DMS153 (cell line): ENCODE measurements at places on chromosomes 1 and 21.

GRCh38 chr1:4095433-4095971, 195.4 kb upstream of the C1orf174 start:
- DNase-seq: no peak

DNA sequence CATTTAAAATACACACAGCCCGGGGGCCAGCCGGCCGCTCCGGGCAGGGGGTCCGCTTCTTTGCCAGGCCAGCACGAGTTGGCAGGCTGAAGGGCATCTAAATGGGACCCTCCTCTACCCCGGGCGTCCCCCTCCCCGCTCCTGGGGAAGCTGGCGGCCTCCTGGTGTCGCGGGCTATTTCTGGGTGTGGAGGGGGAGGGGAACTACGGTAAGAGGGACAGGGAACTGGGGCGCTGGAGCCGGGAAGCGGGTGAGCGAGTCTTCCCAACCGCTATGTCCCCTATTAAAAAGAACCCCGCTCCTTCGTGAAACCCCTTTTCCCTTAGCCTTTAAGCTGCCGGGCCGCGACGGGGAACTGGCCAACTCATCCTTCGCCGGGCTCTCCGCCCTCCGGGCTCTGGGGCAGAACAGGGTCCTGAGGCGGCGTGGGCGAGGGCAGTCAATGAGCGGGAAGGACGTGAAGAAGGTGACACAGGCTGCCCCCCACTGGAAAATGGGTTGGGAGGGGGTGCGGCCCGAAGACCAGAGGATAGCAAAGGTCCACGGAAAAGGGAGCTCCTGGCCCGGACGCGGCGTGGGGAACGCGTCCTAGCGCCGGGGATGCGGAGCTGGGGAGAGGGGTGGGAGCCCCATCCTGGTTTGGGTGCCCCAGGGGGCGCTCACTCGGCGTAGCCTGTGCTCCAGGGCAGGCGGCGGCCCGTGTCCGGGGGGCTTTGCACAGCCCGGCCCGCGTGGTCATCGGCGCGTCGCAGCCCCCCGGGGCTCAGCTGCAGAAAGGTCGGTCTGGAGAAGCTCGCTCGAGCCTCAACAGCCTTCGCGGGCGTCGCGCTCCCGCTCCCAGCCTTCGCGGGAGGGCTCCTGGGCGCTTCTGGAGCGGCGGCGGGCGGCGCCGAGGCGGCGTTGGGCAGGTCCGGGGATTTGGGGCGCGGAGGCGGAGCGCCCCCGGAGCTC, 544 bp downstream of the PPM1J start:
- no peak for DNase-seq

DNA sequence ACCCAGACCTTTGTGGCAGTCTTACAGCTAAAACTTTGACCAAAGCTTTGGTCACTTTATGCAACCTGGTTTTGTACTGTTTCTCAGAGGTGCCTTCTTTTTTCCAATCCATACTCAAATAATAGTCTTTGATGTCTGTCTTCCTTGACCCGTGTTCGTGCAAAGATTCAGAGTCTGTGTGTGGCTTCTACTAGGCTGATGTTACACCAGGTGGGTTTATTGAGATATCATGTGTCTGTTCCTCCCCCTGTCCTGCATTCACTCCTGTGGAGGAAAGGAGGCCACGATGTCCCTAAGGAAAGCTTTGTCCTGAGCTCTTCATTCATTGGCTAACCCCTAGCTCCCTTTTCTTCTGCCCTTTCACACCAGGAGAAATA, 15.0 kb upstream of the IKBKE start:
- no peak for DNase-seq

DNA sequence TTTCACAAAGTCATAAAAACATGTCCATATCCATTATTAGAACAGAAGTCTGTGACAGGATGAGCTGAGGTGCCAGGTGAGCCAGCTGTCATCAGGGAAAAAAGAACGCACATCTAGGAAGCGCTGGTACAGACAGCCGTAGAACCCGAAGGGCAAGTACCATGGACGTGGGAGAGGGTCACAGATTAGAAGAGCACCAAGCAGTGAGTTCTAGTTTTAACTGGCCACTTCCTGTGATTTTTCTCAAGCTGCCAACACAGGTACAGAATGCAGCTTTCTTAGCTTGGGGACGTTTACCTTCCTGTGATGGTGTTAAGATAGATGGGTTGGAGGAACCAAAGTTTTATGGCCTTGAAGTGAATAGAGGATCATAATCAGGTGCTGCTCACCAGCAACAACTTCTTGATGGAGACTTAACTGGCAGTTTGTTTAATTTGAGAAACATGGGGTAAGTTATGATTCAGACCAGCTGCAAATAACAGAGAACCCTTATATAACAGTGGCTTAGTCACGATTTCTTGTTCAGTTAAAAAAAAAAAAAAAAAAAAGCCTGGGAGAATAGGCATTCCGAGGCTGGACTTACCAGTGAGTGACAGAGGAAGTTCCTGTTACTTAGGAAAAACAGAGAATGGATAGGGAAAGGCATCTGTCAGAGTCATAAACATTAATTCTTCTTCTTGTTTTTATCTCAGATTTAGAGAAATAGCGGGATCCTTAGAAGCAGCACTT, 30.9 kb downstream of the AGT start:
- DNase-seq: no peak

DNA sequence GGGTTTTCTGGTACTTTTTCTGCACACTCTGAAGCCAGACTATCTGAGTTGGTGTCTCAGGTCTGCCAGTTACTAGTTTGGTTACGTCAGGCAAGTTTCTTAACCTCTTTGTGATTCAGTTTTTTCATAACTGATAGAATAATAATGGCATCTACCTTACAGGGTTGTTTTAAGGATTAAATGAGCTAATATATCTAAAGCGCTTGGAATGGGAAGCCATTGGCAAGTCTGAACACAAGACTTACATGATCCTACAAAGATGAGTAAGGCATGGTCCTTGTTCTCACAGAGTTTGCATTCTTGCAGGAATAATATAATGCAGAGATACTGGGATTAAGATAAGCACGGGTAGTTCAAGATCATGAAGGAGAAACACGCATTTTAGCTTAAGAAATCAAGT, 9.2 kb upstream of the DENND2D start:
- no peak for DNase-seq

GRCh38 chr1:38265293-38266196, 219.0 kb upstream of the POU3F1 start:
- DNase-seq: no peak

DNA sequence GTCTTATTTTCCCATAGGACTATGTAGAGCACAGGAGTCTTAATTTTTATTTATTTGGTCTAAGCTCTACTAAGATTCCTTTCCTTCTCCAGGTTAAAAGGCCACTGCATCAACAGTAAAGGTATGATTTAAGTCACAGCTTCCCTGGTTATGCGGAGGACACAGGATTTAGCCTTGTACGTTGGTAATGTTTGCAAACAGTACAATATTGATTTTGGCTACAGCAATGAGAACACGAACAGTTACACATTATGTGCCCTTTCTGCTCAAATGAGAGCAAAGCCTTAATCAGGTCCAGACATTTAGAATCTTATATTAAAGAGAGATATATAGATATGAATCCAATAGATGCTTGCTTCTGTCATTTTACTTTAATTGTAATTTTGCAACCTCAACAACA, 264.0 kb downstream of the NUF2 start:
- DNase-seq: no peak

GRCh38 chr21:18157406-18157805, 87.2 kb upstream of the CHODL start:
- DNase-seq: no peak

GRCh38 chr1:217322834-217323233, 308.1 kb downstream of the GPATCH2 start:
- no peak for DNase-seq

GRCh38 chr1:230067871-230068620, 1.0 kb downstream of the GALNT2 start:
- DNase-seq: no peak

- DNase-seq: peak; percentile 87
These were observed 9.9 kb downstream of the PLOD1 start for GRCh38 chr1:11944358-11944931.

GRCh38 chr1:86471291-86471690, 2.6 kb downstream of the CLCA1 start:
- no peak for DNase-seq

GRCh38 chr1:183209533-183210158, 23.6 kb downstream of the LAMC2 start:
- peak; percentile 9 for DNase-seq

GRCh38 chr1:230188826-230189225, 121.8 kb downstream of the GALNT2 start:
- DNase-seq: peak; percentile 63

DNA sequence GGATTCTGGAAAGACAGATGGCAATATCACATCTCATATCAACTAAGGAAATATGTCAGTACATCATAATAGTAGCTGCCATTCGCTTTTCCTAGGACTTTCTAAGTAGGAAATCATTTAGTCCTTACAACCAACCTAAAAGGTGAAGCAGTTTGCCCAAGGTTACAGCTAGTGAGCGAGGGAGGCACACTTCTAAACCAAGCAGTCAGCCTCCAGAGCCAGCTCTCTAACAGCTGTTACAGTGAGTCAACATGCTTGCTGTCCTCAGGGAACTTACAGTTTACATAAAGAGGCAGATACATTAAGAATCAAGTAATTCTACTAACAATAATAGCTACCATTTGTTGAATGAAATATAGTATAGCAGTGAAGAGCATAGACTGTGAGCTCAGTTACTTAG, 57.1 kb downstream of the GIPC2 start:
- no peak for DNase-seq

GRCh38 chr1:231580874-231581273, 45.7 kb upstream of the DISC1 start:
- DNase-seq: no peak

GRCh38 chr21:39788383-39788782, 43.4 kb downstream of the IGSF5 start:
- DNase-seq: peak; percentile 86

GRCh38 chr1:197526736-197527371, 248.4 kb downstream of the DENND1B start:
- no peak for DNase-seq

GRCh38 chr1:115118086-115118485, 28.8 kb upstream of the TSPAN2 start:
- DNase-seq: no peak
